GM12878 (cell line): ENCODE measurements at places on chromosomes 5 and 9. TPM values are rescaled to one million over a fixed set of nuclear protein-coding genes. Genes with fewer than 3 reads are reported as not detected.

GRCh38 chr9:134185536-134186011, 21.2 kb upstream of the RNU6ATAC start:
- DNase-seq: no peak

- no peak for DNase-seq
Measured at GRCh38 chr5:72383280-72383679, 63.1 kb downstream of the PTCD2 start.

- DNase-seq: no peak
Measured at GRCh38 chr9:91102269-91102668, 259.4 kb downstream of the AUH start.

- DNase-seq: no peak
Measured at GRCh38 chr5:154782326-154782725, 27.1 kb downstream of the LARP1 start.

The SPINK7 gene
- not detected in 2 replicates for total RNA-seq

The C5 gene
- 1.4 and 1.5 TPM in 2 replicates for total RNA-seq

The FOXD4L5 gene
- 0.21 and 0.29 TPM in 2 replicates for total RNA-seq

The AGXT2 gene
- total RNA-seq: not detected in 2 replicates

The RBM18 gene
- total RNA-seq: 18.2 and 18.6 TPM in 2 replicates
